Fibroblast of skin of right quadriceps (primary cell): ENCODE measurements at places on chromosomes 11 and 22.

- no peak for DNase-seq
Measured at GRCh38 chr11:9438611-9439010, 22.2 kb upstream of the ZNF143 start.

- DNase-seq = no peak
Measured at GRCh38 chr11:104917271-104918112, 19.2 kb upstream of the CASP12 start.

GRCh38 chr22:42425337-42425988 lies 6.7 kb downstream of the NFAM1 start:
- no peak for DNase-seq

GRCh38 chr22:28867191-28867590 lies 16.2 kb upstream of the ZNRF3 start:
- DNase-seq = no peak

- DNase-seq = no peak
Measured at GRCh38 chr22:22871536-22872278, 15.9 kb upstream of the IGLL5 start.

DNA sequence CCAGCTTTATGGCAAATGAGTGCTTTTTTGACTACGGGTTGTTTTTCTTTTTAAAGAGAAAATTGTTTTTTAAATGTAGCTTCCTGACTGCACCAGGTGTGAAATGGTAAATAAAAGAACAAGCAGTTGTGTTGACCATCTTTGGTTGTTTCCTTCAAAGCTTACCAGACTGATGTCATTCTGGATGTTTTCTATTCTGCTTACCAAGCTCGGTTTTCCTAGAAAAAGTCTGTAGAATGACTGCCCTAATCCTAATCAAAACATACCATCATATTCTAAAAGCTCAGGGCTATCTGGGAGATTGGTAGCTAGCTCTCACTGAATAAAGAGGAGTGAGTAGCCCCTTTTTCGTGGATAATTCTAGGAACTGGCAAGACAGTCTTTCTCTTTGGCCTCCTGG lies 77.7 kb downstream of the GAB2 start:
- DNase-seq = no peak

GRCh38 chr22:42994917-42995562 lies 19.9 kb downstream of the PACSIN2 start:
- peak; percentile 91 for DNase-seq
